ENCODE measurements at places on chromosomes 11 and 22.
A peak's percentile ranks its signal among the peaks of the same experiment; 100 is the strongest.

- DNase-seq, result no peak
These were observed 8.3 kb downstream of the CD44 start for GRCh38 chr11:35147235-35147634.

DNA sequence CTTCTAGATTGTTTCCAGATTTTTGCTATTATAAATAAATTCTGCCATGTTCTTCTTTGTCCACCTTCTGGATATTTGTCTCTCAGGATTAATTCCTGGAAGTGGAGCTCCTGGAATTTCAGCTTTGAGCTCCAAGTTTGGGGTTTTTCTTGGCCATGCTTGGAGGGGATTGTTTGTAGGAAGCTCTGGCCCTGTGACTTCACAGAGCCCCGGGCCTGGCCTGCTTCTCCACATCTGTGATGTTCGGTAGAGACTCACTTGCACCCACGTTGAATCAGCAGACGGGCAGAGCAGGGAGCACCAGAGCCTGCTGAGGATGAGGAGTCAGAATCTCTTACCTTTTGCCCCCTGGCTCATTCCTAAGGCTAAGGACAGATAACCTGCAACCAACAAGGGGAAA lies 35.7 kb downstream of the LRRC32 start:
- DNase-seq, result no peak

DNA sequence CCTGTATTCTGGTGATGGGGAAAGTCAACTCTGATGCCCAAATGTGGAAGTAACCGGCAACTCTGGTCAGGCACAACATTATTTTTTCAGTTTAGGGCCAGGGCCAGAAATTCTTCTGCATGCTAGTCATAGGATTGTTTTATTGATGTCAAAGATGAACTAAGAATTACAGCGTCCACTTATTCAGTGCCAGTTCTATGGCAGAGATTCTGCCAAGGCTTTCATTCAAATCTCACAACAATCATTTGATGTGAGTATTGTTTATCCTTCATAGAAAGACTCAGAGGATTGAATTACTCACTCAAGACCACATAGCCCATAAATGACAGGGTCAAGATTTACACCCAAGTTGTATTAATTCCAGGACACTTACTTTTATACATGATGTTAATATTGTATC lies 87.7 kb downstream of the TMPRSS5 start:
- peak; percentile 25 for DNase-seq

DNA sequence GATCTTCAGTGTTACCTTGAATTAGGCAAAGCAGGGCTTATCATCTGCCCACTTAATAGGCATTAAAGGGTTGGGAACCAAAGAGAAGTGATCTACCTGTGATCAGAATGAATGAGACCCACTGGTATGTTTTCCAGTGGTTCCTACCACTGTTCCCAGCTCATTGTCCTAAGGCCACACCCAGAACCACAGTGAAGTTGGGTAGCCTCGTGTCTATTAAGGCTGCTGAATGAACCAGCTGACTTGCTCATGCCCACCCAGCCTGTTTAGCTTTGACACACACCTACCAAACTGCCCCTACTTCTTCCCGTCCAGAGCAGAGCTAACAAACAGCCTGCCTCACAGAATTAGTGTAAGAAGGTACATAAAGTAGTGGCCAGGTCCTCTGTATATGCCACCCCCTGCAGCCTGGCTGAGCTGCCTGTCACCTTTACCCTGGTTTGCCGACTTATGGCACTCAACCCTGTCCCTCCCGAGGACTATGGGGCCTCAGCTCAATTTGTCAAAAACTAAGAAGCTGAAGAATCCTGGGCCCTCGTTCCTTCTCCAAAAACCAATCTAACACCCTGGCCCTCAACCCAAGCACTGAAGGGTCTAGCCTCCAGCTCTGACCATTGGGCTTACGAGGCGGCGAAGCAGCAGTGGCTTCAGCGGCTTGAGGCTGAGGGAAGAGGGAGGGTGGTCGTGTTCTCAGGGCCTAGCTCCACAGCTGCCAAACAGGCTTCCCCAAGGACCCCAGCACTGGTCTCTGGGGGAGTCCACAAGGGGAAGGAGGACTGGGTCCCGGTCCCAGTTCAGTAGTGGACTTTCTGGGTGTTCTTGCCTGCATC lies 9.8 kb downstream of the UCP2 start:
- DNase-seq, result no peak

DNA sequence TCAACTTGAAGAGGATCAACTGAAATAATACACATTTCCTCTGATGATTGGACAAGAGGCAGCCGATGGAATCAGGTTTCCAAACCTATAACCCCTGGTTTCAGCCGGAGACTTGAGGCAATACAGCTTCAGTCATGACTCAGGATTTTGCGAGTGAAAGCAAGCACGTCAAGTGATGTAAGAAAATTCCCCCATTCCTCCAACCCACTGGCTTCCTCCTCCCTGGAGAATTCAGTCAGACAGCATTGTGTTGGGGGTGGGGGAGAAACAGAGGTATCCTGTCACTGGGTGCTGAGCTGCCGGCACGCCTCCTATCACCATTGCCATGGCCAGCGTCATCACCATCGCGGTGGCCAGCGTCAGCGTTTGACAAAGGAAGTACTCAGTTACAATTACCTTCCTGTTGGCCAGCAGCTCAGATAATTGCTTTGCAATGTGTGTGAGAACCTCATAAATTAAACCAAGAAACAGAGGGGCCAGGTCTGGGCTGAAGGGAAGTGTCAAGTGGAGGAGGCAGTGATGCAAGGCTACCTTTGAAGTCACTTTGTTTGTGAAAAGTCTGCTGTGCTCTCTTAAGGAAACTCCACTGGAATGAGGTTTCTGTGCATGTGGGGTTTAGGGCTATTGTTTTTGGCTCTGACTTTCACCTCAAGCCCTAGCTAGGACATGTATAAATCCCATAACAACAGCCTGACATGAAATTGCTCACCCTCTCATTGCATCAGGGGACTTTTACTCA lies 50.2 kb downstream of the LIF start:
- peak; percentile 99 for DNase-seq

DNA sequence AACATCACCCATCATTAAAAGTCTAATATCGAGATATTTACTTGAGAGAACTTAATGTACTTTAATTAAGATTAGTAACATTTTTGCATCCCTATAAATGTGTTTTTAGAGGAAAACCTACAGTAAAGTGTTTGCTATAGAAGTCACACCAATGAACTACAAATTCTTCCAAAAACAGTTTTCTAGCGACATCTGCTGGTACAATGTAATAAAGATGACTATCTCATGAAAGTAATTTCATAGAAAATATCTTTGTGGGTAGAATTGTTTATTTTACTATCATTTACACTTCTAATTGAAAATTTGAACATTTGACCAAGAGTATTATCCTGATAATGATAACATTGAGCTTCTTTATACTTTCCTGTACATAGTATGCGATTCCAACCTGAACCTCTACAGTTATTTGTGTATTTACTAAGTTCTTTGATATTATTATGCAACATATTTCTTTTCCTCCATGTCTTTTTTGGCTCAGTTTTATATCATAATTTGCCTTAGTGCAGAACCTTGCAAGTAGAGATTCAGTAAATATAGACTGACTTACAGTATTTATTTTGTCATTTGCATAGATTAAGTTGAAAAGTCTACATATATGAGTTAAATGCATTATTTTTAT lies 252.7 kb downstream of the TMEM135 start:
- DNase-seq, result peak; percentile 30

- no peak for DNase-seq
These were observed 26.2 kb downstream of the OR10A6 start for GRCh38 chr11:7904917-7905316.

- no peak for DNase-seq
These were observed 21.5 kb downstream of the BIRC2 start for GRCh38 chr11:102368472-102368871.

DNA sequence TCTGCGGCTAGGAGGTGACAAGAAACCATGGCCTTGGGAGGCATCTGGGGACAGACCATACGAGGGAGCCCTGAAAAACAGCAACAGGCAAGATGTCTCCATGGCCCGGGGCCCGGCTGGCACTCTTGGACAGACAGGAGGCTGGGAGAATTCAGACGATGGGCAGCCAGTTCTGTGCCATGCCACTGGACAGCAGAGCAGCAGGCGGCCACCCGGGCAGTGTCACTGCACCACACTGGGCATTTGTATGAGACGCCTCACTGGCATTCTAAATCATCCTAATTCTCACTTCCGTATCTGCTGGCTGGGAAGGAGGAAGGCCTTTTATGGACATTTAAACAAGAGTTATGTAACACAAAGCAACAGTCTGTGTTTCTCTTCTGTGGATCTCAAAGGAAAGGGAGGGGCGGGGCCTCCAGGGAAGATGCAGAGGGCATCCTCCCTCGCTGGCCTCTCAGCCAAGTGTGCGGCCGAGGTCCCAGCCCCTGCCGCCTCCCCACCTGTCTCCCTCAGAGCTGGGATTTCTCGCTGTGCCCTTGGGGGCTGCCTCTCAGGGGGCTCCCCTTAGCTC lies 350.3 kb downstream of the SHANK2 start:
- no peak for DNase-seq

DNA sequence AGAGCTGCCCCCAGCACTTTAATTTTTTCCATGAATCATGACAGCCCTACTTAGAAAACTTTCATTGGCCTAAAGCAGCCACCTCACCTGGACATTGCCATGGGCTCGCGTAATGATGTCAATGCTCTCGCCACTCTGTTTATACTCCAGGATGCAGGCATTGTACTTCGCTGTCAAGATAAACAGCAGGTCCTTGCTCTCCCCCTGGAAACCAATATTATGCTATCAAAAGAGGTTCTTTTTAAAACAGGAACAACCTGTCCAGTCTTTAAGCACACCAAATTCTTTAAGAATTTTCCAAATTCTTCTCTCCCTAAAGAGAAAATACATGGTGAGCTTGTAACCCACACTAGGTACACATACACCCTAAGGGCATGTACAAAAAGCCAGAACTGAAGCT lies 3.0 kb downstream of the DDB1 start:
- no peak for DNase-seq

GRCh38 chr11:110133160-110133559 lies 40.0 kb downstream of the ZC3H12C start:
- no peak for DNase-seq

DNA sequence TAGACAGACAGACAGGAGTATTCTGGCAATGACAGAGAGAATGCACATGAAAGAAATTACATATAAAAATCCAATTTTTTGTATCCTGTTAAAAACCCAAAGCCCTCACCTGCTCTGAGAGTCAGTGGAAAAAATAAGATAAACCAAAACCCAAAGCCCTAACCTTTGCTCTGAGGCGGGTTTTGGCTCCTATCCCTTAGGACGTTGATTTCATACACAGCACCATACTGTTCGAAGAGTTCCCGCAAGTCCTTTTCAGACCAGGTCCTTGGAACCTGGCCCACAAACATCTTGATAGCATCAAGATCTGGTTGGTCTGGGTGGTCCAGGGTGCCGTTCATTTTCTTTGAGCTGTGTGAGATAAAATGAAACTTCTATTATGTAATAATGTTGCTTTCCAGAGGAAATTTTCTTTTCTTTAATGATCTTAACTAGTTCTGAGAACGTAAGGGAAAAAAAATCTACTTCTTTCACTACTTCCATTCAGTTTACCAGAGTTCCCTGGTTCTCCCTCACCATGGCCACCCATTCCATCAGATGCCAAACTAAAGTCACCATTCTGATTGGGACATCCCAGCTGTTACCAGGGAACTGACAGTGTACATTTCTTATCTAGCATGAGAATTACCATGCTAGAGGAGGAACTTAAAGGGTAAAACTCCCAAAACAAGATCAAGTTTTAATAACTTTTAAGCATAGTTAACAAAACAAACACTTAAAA lies 39.9 kb upstream of the RAPSN start:
- no peak for DNase-seq

GRCh38 chr11:95262994-95263765 lies 32.2 kb upstream of the SESN3 start:
- DNase-seq, result no peak

GRCh38 chr11:7589861-7590260 lies 76.1 kb downstream of the PPFIBP2 start:
- DNase-seq, result no peak

GRCh38 chr11:83864412-83865057 lies 578.4 kb upstream of the CCDC90B start:
- no peak for DNase-seq

DNA sequence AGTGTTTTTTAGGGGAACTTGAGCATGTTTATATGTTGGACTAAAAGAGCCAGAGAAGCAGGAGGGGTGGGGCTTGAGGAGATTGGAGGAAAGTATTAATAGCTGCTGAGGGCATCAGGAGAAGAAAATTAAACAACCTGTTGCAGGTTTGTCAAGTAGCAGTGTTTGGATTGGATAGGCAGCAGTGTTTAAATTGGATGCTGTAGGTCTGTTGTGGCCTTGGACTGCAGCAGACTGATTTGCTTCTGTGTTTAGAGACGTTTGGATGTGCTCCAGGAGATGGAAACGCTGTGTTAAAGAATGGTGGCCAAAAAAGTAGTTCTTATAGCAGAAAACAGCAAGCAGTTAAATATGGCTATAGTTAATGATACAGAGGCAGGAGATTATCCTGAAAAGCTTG lies 5.7 kb downstream of the EIF3L start:
- DNase-seq, result no peak

- DNase-seq, result no peak
These were observed 76.0 kb downstream of the MRTFA start for GRCh38 chr22:40560551-40560950.

GRCh38 chr22:20028855-20029549 lies 8.1 kb downstream of the TANGO2 start:
- no peak for DNase-seq
